SIG-M5 (cell line): ENCODE measurements at places on chromosomes 7 and 10.

DNA sequence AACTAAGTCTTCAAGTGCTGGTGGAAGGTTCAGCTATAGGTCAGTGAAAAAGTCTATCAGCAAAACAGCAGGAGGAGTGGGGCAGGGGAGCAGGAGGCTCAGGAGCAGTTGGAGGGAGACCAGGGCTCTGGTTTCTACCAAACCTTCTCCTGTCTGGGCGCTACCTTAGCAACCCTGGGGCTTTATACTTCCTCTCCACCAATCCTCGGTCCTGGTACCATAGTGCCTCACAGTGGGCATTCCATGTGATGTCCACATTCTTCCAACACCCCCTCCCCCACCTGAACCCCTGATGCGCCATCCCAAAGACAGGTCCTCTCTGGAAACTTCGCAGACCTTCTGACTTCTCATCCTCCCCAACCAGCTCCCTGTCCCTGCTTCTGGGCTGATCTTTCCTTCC, 25.3 kb upstream of the ACSM6 start:
- no peak for DNase-seq

DNA sequence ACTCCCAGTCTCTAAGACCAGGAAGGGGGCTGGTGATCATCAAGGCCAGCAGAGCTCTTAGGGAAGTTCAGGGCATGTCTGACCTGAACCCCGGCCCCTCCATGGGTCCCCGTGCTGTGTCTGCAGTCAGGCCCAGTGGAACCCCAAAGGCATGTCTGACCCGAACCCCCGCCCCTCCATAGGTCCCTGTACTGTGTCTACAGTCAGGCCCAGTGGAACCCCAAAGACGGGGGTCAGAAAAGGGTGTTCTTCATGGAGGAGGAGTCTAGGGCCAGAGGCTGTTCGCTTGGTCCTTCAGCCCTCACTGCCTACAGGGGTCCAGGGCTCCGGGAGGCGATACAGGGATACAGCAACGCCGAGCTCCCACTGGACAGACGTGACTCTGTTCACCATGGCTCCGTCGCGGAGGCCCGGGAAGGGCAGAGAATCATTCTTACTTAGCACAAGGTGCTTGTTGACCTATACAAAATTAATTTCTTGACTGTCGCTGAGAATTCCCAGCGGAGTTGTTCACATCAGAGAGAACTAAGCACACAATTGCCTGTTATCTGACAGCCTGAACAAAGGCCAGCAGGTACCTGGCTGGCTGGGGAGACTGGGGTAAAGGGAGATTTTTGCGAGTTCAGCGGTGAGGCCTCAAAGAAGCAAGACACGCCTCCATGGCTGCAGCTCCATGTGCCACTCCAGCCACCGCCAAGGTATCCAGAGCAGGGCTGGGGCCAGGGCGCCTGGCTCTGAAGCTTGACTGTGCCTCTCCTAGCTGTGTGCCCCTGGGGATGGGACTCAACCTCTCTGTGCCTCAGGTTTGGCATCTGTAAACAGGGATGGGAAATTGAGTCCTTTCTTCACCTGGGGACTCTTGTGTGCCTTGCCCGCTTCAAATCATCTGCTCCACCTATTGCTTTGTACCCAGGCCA, 26.8 kb downstream of the EN2 start:
- no peak for DNase-seq

DNA sequence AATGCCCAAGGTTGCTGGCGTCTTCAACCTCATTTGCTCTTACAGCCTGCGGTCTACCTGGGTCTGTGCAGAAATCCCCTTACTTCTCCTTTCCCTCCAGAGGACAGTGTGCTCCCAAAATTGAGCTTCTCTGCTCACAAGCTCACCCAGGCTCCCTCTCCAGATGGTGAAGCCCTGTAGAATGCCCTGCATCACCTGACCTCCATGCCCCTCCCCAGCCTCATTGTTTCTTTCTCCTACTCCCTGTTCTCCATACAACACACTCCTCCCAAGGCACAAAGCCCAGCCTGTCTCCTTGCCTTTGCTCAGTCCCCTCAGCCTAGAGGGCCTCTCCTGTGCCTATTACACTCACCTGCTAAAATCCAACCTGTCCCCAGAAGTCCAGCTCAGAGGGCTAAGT, 3.5 kb downstream of the CRHR2 start:
- no peak for DNase-seq

DNA sequence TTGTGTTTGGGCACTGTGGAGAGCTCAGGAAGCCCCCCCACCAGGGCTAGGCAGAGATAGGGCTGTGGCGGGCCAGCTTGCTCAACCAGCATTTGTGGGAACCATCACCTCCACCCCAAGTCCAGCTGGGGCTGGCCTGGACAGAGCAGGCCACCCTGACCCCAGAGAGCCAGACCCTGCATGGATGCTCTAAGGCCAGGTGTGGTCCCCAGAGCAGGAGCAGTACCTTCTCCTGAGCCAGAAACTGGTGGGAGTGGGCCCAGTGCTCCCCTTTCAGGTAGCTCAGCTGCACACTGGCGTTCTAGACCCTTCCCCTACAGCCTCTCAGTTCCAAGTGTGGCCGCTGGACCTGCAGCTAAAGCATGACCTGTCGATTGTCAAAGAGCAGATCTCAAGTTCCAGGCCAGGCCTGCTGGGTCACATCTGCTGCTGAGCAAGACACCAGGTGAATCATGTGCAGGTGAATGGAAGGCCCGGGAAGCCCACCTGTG, 57.2 kb downstream of the RASGEF1A start:
- DNase-seq, result no peak

GRCh38 chr7:154546946-154547587, 455.9 kb downstream of the PAXIP1 start:
- no peak for DNase-seq

DNA sequence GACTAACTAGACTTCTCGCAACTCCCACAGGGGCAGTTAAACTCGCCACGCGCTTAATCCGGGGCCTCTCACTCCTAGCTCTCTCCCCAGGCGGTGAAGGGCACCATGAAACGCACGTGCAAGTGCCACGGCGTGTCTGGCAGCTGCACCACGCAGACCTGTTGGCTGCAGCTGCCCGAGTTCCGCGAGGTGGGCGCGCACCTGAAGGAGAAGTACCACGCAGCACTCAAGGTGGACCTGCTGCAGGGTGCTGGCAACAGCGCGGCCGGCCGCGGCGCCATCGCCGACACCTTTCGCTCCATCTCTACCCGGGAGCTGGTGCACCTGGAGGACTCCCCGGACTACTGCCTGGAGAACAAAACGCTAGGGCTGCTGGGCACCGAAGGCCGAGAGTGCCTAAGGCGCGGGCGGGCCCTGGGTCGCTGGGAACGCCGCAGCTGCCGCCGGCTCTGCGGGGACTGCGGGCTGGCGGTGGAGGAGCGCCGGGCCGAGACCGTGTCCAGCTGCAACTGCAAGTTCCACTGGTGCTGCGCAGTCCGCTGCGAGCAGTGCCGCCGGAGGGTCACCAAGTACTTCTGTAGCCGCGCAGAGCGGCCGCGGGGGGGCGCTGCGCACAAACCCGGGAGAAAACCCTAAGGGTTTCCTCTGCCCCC, 19.5 kb downstream of the WNT8B start:
- DNase-seq, result no peak

DNA sequence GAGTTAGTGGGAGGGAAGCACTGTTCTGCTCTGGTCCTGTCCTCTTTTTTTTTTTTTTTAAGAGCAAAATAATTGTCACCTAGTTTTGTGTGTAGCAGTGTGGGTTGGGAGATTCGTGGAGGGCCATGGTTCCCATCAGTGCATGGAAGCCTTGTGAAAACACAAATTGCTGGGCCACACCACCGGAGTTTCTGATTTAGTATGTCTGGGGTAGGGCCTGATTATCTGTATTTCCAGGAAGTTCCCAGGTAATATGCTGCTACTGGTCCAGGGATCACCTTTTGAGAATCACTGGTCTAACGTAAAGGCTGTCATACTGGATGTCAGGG, 191.3 kb downstream of the GATA3 start:
- no peak for DNase-seq

- DNase-seq, result no peak
Observed at GRCh38 chr7:45566386-45566785, 7.8 kb upstream of the ADCY1 start.

DNA sequence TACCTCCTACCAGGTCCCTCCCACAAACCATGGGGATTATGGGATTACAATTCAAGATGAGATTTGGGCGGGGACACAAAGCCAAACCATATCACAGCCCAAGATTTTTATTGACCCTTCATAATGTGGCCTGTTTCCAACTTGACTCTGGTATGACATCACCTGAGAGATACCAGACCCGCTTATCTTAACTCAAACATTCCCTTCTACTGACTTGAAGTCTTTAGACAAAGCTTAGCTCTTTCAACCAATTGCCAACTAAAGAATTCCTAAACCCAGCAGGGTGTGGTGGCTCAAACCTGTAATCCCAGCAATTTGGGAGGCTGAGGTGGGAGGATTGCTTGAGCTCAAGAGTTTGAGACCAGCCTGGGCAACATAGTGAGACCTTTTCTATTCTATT, 67.9 kb downstream of the CLRN3 start:
- DNase-seq, result no peak

DNA sequence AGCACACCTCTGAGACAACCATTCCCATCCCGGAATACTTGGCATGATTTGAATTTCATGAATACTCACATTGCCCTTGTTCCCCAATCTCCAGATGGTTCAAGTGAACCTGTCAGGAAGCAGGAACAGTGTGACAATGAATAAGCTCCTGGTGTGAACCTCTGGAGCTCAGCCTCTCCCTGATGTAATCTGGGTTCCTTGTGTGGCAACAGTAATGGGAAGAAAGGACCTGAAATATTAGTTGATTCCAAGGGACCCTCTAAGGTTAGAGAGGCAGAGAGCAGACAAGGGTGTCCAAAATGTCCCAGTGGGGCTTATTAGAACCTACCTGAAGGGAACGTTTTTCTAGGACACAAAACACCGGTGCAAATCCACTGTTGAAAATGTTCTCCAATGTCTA, 8.5 kb downstream of the OR2A7 start:
- DNase-seq, result no peak

DNA sequence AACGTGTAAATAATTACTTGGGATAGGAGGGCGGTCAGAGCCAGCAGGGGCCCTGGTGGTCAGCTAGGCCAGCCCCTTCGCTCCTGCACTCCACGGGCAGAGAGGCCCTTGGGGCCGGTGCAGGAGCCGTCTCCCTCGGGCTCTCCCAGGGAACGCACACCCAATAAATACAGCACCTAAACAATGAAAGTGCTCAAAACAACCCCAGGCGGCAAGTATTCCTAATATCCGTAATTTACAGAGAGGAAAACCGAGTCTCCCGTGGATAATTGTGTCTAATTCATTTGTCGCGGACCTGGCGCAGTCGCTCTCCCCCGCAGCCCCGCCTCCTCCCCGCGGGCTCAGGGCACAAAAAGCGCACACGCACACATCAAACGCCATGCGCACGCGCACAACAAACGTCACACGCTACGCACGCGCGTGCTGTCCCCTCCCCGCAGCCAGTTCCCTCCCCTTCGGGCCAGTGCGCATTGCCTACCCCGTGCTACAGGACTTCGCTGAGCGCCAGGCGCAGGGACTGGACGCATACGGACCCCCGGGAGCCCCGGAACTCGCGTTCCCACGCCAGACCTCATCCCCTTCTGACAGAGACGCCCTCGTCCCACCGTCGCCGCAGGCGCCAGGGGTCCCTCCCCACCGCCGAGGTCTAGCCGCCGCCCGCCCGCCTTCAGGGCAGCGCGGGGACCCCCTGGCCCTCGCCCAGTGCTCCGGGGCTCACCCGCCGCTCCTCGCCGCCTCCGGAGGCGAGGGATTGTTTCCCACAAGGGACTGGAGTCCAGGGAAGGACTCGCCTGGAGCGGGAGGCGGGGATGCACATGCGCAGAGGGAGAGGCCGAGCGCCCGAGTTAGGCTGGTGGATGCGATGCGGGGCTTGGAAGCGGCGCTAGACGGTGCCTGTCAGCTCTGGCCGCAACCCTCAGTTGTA, at the start of gene ZNF248:
ZNF248 (minus strand) TSS at position 324 of the 925 bp plus-strand sequence. CDS start 1,300 bp downstream, outside the sequence.
- DNase-seq, result peak; percentile 40

DNA sequence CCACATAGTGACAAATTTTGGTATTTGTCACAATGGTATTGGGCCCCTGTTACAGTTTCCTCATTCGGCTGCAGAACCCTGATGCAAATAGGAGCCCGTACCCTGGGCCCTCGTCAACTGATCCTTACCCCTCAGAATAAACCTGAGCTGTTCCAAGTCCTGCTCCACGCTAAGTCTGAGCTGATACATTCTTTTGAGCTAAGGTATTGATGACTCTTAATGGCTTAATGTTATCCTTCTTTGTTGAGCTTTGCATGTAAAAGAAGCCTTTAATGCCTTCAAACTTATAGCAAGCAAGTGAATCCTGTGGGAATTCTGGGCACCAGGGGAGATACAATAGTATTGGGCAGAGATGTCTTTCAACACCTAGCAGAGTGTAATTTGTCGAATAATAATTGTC, 31.8 kb downstream of the GATA3 start:
- no peak for DNase-seq

GRCh38 chr10:112243713-112244112, 39.5 kb upstream of the TECTB start:
- DNase-seq, result no peak

DNA sequence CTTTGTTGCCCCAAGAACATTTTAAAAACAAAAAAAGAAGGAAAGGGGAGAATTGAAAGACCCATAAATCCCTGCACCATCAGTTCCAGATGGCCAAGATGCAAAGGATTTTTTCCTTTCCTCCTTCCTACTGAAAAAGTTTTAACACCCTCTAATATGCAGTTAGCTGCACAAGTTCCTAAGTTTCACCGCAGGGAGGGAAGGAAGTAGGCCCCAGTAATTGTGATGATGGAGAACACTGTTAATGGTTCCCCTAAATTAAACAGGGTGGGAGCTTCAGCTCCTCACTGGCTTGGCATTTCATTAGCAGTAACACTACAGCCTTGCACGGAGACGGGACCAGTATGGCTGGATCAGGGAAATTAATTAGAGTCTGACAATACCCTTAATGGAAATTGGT, 63.7 kb upstream of the PPIF start:
- no peak for DNase-seq

- DNase-seq, result no peak
Observed at GRCh38 chr10:3757250-3757637, 27.8 kb downstream of the KLF6 start.

GRCh38 chr10:50044941-50045664, 22.7 kb upstream of the WASHC2A start:
- DNase-seq, result no peak

- DNase-seq, result no peak
Observed at GRCh38 chr7:155722118-155722517, 77.7 kb downstream of the RBM33 start.

- DNase-seq, result no peak
Observed at GRCh38 chr7:97307521-97308108, 190.1 kb downstream of the SDHAF3 start.

DNA sequence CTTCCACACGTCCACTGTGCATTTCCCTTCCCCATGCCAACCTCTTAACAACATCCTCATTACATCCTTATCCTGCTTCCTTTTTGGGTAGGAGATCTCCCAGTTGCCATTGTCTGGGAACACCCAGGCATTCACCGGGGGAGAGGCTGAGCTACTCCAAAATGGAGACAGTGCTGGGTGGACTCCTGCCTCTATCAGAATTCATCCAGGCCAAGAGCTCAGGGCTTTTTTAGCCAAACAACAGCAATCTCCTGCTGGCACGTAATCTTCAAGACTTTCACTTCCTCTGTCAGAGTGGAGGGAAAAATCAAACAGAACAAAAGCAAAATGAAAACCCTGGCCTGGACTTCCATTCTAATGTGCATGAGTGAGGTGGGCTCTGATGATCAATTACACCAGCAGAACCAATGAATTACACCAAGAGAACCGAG, 245.0 kb downstream of the PRPF18 start:
- DNase-seq, result peak; percentile 27
